ENCODE measurements at places on chromosomes 11 and 22.
A peak's percentile ranks its signal among the peaks of the same experiment; 100 is the strongest.

- DNase-seq, result no peak
Observed at GRCh38 chr22:36564422-36565158, 35.6 kb upstream of the EIF3D start.

GRCh38 chr11:111718859-111719258 is 47.3 kb downstream of the PPP2R1B start:
- no peak for DNase-seq

DNA sequence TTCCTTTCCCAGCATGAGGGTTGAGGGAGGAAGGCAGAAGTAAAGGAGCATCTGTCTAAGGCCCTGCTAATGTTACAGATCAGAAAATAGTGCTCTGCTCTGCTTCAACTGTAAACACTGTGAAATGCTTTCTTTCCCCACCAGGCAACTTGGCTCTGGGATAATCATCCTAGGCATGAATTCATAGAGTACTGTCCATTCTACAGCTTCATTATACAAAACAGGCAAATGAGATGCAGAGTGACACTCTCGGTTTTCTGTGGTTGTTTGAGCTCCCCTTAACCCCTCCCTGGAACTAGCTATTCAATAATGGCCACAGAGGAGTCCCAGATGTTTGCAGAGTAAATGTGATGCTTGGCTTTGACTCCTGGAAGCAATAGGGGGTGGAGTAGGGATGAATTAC is 184.3 kb upstream of the CTSC start:
- no peak for DNase-seq

DNA sequence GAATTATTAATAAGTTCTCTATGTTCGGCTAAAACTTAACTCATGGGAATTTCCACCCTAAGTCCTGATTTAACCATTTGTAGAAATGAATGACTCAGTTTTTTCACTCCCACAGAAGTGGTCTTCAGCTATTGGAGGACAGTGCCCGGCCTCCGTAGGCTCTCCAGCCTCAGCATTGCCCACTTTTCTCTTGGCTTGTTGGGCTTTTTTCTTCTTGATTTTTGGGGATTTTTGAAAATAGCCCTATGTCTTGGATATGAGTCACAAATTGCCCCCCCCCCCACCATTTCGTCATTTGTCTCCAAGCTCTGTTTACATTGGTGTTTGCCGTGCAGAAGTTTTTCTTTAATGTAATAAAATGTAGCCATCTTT is 66.7 kb downstream of the PACS1 start:
- DNase-seq, result no peak

GRCh38 chr11:8111636-8112035 is 30.6 kb downstream of the TUB start:
- DNase-seq, result no peak

DNA sequence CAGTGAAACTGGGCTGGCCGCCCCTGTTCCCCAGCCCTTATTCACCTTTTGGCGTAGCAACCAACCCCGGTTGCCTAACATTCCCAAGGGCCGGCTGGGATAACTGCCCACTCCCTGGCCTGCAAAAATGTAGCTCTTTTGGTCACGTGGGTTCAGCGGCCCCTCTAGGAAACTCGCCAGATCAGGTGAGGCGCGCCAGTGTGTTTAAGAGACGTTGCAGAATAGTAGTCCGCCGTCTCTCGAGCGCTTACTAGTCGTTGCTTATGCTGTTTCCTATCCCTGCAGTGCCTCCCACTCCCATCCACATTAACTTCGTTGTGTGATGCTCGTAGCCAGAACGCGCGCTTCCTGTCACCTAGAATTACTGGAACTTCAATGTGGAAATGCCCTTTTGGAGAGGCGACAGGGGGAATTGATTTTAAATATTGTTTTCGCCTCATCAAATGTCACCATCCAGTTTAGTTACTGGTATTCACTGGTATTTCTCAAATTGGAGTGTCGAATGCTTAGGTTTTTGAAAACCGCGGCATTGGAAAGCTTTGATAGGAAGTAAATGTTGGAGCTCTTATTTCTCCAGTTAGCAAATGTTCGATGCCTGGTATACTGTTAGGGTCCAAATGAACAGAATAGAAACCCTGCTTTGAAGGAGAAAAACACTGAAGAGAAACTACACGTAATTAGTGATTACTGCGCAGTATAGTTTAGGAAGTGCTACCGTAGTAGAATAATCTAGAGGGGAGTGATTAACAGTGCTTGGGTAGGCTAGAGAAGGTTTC is 823 bp downstream of the CEP57 start:
- peak; percentile 45 for DNase-seq

DNA sequence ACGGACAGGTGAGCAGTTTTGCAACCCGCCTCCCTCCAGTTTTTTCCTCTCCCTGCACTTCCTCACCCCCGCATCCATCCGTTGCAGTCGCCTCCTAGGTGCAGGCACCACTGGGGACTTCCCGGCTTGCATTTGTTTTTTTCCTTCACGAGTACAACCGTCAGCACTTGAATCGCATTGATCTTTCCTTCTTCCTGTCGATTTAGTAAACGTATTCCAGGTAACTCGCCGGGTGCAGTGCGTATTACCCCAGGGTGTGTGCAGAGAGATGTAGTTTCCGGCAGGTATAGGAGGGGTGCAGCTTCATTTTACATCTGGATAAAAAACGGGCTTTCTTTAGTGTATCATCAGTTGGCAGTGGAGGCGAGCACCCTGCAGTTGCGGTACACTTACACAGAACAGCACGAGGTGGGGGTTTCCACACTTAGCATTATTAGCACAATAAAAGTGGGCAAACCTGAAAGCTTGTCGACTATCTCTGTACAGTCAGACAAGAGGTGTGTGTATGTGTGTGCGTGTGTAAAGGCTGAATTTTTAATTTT is at the start of gene SORL1-AS1:
Gene SORL1-AS1 (minus strand): TSS at position 359 of the 542 bp plus-strand sequence.
- DNase-seq, result no peak

GRCh38 chr11:12330485-12331231 is 46.7 kb upstream of the PARVA start:
- no peak for DNase-seq
